Activated CD4-positive, alpha-beta T cell treated with anti-CD3 and anti-CD28 coated beads for 48 hours (primary cell): ENCODE measurements at places on chromosomes 4 and X.

DNA sequence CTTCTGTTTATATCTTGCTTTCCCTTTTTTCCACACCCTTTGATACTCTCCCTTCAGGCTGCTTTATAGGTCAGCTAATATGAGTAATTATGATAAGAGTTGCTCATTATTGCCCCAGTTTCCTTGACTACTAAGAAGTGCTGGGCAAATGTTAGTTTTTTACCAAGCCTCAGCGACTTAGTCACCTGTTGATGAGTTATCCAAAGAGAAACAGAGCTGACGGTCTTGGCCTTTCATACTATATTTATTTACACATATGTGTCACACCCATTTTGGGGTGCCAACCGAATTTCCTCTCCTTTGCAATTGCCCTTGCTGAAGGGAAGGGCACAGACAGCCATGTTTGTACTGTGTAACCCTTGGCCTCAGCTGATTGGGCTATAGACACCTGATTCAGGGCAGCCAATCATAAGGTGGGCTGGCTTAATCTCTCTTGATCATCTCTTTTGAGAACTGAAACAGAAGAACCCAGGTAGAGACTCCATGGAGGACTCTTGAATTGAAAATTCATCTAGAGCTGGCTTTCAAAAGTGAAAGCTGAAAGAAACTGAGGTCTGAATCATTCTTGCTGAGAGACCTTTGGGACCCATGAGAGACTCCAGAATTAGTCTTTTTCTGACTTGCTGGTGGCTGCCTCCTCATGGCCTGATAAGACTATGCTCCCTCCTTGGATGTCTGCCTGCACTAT is 111.7 kb upstream of the RPS6KA3 start:
- peak; percentile 58 for DNase-seq

DNA sequence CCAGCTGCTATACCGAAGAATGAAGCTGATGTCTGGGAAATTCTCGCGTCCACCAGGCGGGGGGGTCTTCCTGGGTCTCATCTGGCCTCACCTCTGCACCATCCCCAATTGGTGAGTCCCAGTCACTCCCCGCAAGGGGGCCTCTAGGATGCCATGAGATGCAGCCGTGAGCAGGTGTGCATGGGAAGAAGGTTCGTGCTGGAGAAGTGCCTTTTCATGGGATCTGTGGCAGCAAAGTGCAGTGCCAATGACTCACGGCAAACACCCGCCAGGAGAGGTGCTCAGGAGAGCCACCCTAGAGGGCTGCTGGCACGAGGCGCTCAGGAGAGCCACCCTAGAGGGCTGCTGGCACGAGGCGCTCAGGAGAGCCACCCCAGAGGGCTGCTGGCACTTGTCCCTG is 55.1 kb downstream of the CPZ start:
- no peak for DNase-seq

- no peak for DNase-seq
Measured at GRCh38 chr4:98903963-98904362, 25.0 kb downstream of the EIF4E start.

GRCh38 chr4:140358281-140358680 is 15.2 kb upstream of the SCOC start:
- no peak for DNase-seq
